Astrocyte of the spinal cord (primary cell): ENCODE measurements at places on chromosomes 3 and 15.

- no peak for DNase-seq
Observed at GRCh38 chr3:126337980-126338651, 19.1 kb downstream of the KLF15 start.

- DNase-seq = no peak
Observed at GRCh38 chr3:110656394-110657025, 415.1 kb upstream of the NECTIN3 start.

DNA sequence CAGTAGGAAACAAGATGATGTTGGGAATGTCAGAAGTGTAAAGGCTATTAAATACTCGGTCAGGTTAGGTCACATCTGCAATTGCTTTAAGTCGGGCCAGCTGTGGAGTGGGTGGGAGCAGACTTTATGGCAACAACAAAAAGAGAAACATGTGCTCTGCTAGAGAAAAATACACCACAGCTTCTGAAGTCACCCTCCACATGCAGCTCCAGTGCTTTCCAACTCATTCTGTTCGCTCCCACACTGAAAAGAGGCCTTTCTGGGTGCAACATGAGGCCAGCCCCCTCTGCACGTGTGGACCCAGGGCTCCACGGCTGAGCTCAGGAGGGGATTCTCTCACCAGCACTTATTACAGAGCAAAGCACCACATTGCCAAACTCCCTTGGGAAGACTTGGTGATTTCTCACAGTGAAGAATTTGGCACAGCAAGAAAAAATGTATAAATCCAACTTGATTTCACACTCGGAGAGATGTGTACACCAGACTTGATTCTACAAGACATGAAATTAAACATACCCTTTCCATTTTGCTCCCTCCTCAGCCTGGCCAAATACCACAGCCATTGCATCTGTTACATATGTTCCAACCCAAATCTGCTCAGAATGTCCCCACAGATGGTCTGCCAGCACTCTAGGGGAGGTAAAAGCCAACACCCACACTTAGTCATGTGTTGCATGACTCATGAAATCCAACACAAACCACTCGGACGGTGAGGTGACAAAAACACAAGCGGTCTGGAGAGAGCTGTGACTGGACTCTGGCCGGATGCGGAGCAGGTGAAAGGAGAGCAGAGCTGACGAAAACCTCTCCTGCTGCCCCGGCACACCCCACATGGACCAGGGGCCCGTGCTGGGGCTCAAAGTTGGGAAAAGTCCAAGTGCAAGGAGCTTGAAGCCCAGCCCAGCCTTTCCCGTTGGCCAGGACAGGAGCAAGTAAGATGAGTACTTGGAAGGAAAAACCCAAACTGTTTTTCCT, 74.6 kb downstream of the ITGB5 start:
- peak; percentile 96 for DNase-seq

DNA sequence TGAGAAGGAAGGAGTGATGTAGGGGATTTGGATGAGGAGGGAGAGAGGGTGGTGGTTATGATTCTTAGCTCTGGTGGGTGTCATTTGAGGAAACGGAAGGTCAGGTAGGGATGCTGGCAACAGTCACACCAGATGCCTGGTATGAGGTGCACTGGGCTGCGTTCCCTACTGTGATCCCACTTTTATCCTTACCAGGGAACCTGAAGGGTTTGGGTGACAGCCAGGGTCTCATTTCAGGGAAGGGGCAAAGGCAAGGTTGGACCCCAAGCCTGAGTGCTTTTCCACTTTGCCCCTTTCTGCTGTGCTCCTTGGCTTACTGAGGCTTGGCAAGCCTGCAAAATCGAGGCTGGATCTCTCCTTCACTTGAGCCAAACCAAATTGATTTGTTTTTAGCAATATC, 36.0 kb upstream of the SACM1L start:
- no peak for DNase-seq

DNA sequence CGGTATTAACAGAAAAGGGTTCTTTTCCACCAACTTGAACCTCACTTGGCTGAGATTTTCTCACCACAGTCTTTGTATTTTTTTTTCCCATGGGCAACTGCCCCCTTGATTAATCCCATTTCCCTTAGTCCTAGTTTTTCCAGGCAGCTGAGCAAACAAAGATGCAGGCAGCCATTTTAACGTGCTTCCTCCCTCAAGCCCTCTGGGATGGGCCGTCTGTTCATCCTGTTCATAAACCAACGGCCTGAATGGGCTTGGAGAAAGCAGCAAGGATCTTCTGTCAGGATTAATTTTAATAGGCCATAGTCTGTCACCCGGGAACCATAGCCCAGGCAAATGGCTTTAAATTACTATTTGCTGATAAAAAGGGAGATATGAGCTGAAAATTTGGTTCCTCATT, 10.4 kb upstream of the POLR2M start:
- no peak for DNase-seq

- DNase-seq = no peak
Observed at GRCh38 chr3:61908382-61908781, 347.0 kb downstream of the PTPRG start.

DNA sequence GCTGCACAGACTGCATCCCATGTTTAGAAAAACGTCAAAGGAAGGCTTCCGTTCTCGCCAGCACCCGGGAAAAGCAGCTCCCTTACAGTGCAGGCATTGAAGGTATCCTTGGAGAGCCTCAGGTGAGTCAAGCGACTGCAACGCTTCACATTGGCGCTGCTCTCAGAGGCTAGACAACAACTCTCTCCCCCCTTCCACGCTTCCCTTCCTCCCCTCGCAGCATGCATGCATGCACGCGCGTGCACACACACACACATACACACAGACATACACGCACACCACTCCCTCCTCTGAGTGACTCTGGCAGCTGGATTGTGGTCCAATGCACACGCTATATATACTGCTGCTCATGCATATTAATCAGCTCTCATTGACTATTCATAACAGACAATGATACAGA, 191.1 kb downstream of the PDZRN3 start:
- no peak for DNase-seq

DNA sequence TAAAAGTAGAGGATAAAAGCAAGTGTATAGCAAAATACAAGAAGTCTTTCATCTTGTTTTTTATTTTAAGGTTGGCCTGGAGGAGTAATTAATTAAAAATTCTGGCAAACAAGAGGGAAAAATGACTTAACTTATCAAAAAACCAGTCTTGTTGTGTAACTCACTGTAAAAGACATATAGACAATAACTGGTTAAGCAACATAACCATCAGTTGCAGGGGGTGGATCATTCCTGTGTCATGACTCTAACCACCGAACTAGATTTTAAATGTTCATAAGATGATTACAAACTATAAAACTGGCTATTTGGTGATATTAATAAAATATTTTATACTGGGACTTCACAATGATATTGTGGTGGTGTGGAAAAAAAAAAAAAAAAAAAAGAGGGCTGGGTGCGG, 130.6 kb downstream of the STAG1 start:
- no peak for DNase-seq
